Diencephalon (tissue), 1 donor: ENCODE measurements at places on chromosomes 1 and 21. TPM values are rescaled to one million over a fixed set of nuclear protein-coding genes. Genes with fewer than 3 reads are reported as not detected.

The VANGL2 gene
- total RNA-seq: 17.8 TPM

The KCNC4 gene
- total RNA-seq: 17.5 TPM

The A3GALT2 gene
- total RNA-seq: not detected

The JAM2 gene
- 20.8 TPM for total RNA-seq

The LHX4 gene
- not detected for total RNA-seq

The ASCL5 gene
- 0.23 TPM for total RNA-seq

The TDRD5 gene
- 4.6 TPM for total RNA-seq

The CDA gene
- total RNA-seq: not detected

The TNNT2 gene
- not detected for total RNA-seq

The SPRR5 gene
- total RNA-seq: not detected

The CD164L2 gene
- total RNA-seq: not detected

The ITGB2 gene
- 15.0 TPM for total RNA-seq

The LRRC71 gene
- total RNA-seq: 1.2 TPM

The NTRK1 gene
- 6.2 TPM for total RNA-seq

The GNAT2 gene
- not detected for total RNA-seq

The CNR2 gene
- total RNA-seq: not detected

The FCRL2 gene
- total RNA-seq: not detected

The C1orf226 gene
- total RNA-seq: 1.8 TPM

The ECM1 gene
- 1.6 TPM for total RNA-seq

The ARHGEF16 gene
- 2.5 TPM for total RNA-seq

The MARK1 gene
- total RNA-seq: 58.8 TPM

The SLAMF9 gene
- total RNA-seq: not detected

The CHIT1 gene
- total RNA-seq: 0.46 TPM

The EXOSC10 gene
- 49.6 TPM for total RNA-seq

The HAO2 gene
- not detected for total RNA-seq

The LDLRAD1 gene
- not detected for total RNA-seq
